Stimulated activated CD8-positive, alpha-beta memory T cell treated with anti-CD3 and anti-CD28 coated beads, Interleukin-15, amount 100 ng/mL, for 24 hours (primary cell): ENCODE measurements at places on chromosomes 3 and 15.

GRCh38 chr3:185880600-185880999, 55.8 kb upstream of the IGF2BP2 start:
- no peak for DNase-seq

DNA sequence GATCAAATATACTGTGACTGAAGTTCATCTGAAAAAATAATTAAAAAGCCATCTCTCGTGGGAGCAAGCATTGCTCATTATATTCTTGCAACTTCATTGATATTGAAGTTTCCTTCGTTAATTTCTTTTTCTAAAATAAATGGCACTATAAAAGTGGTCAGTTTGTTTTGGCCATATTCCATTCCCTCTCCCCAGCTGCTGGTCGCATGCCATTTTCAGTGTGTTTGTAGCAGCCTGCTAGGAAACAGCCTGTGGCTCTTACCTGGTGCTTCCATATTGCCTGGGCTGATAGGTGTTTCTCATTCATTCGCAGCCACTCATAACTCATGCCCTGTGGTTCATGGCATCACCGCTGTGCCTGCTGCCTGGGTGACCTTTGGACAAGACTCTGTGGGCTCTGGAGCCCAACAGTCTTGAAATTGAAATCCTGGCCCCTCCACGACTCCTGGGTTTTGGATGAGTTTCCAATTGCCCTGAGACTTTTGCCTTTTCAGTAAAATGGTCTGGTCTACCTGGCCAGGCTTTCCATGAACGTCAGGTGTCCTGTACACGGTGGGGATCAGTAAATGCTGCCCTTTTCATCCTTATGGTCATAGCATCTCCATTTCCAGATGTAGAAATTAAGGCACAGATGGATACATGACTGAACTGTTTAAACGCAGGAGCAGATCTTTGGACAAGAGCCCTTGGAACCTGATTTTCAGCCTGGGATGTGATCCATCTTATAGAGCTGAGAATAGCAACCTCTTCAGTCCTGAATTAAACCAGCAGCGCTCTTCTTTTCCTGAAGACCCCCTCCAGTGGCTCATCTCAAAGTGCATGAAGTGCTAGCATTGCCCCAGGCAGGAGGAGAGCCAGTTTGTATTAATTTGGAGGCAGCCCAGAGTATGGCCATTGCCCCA, 69.4 kb downstream of the SLCO3A1 start:
- DNase-seq: no peak

- DNase-seq: no peak
These were observed 121.5 kb downstream of the OXNAD1 start for GRCh38 chr3:16386561-16386960.

DNA sequence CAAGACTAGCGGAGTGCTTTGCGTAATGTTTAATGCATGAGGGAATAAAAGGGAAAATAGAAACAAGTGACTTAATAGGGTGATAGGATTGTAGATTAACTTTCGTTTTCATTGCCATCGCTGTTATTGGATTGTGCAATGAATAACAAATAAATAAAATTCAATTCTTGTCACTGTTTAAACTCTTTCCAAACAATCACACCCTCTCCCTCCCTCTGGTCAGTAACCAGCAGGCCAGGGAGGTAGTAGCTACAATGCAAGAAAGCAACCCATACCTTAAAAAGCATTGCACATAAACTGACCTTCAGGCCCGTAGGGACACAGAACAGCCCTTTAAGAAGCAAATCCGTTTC, 705 bp upstream of the TFRC start:
- no peak for DNase-seq

GRCh38 chr15:77457191-77457904, 36.7 kb downstream of the HMG20A start:
- DNase-seq: no peak

DNA sequence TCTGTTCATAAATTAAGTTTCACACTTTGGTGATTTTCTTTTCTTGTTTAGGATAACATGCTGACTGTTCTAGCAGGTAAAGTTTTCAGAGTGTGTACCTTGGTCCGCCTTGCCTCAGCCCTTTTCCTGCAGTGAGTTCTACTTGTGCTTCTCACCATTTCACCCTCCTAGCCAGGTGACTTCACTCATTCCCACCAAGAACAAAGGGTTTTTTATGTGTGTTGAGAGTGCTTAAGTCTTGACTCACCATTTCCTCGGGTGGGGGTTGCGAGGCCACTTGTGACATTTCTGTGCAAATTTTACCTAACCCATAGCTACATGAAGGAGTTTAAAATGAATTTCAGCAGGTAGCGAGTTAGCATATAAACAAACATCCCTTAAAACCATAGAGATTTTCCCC, 81.4 kb downstream of the C3orf38 start:
- DNase-seq: no peak

- DNase-seq: no peak
These were observed 15.0 kb upstream of the TM6SF1 start for GRCh38 chr15:83092309-83092976.

DNA sequence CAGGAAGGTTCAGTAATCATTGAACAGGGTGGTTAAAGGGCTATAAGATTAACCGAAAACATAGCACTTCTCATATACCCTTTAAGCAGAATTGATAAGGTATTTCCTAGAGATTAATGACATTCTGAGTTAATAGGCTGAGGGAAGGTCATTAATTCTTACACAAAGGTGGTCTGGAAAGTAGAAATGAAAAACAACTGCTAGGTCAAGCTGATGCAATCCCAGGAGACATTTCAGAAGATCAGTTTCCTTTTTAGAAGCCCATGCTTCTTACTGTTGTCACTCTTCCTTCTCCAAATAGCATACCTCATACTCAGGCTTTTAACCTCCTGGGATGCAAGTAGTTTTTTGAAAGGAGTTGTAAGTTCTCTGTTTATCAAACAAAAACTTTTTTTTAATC, 8.8 kb downstream of the FILIP1L start:
- DNase-seq: no peak

GRCh38 chr3:183895296-183895695, 10.6 kb upstream of the PARL start:
- no peak for DNase-seq

- no peak for DNase-seq
These were observed 277.6 kb downstream of the LPP start for GRCh38 chr3:188431553-188431952.

- DNase-seq: no peak
These were observed 271.6 kb upstream of the ZPLD1 start for GRCh38 chr3:102163039-102163817.

DNA sequence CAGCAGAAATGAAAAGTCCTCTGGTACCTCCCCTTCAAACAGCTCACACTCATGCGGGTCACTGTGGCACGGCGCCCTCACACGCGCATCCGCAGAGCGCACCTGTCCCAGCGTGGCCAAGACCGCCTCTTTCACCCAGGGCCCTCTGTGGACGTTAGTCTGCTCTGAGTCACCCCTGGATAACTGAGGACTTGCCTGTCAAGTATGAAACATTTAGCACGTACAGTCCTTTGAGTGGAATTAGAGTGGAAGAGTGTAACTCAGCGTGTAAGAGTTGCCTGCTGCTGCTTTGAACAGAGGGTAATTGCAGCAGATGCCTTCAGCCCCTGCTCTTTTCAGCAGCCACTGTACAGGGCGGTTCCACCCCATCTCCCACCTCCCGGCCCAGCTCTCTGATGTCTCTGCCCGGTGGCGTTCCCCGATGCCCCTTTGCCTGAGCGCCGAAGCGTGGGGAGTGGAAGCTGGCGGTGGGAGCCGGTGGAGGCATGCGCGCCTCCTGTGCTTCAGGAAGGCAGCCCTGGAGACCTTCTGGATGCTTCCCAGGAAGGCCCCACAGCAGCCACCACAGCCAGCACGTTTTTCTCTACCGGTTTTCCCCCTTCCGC, 23.0 kb downstream of the CPN2 start:
- no peak for DNase-seq

- DNase-seq: no peak
These were observed 5.2 kb upstream of the GPR176 start for GRCh38 chr15:39925112-39925842.

- no peak for DNase-seq
These were observed 20.4 kb downstream of the PLD1 start for GRCh38 chr3:171789759-171790505.

GRCh38 chr3:51389423-51390183, 1.5 kb upstream of the RBM15B start:
- no peak for DNase-seq

GRCh38 chr3:152445212-152445611, 176.5 kb downstream of the MBNL1 start:
- no peak for DNase-seq
